ENCODE measurements at places on chromosomes 4 and X.

DNA sequence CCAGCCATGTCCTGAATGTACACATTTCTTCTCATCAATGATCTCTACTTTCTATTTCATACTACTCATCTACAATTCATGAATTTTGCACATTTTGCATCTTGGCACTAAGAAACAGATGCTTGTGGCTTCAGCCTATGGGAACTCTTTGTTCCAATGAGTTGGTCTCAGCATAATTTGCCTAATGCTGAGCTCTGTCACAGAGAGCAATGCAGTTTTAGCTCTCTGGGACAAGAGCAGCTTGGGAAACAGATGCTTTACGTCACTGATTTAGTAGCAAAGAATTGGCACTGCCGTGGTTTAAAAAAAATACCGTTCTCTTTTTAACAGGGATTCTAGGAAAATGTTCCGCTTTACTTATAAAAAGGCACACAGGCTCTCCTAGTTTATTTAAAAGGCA is 162.4 kb downstream of the WDFY3 start:
- DNase-seq, result no peak

- no peak for DNase-seq
These were observed 589.2 kb upstream of the NR3C2 start for GRCh38 chr4:149031399-149031798.

DNA sequence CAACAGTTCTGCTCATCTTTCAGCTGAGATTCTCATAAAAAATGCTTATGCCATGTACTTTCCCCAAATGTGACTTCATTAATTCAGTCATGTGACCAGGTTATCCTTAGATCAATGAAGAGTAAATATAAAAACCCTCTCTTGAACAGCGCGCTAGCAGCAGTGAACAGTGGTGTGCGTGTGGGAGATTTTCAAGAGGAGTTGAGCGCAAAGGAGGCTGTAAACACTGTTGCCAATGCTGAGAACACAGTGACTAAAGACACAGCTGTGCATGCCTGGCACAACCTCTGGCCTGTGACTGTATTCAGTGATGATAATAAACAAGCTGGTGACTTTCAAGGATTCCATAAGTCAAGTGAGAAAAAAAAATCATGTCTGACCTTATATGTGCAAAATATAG is 25.1 kb downstream of the MSX1 start:
- no peak for DNase-seq

DNA sequence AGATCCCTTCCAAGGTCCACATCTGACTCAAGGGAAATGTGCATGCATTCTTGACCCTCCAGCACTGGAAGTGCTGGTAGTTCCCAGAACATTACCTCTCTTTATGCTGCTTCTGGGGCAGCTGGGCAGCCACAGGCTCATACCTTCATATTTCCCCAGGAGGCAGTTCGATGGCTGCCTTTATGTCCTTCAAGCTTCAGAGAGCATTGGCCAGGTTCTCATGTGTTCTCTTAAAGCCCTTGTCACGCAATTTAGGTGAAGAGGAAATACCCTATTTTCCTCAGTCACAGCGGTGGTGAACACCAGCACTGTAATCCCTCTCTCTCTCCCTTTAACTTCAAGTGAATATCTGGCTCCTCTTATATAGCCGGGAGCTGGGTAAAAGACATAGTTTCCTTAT is 134.3 kb downstream of the MID1IP1 start:
- DNase-seq, result no peak

GRCh38 chr4:168360271-168360670 is 41.7 kb upstream of the DDX60 start:
- DNase-seq, result no peak

- DNase-seq, result no peak
These were observed 29.1 kb downstream of the MCUB start for GRCh38 chr4:109589119-109589518.

All from NCI-H2081 (cell line).